Posterior cingulate gyrus (tissue), 11 donors: ENCODE measurements at places on chromosomes 13 and 19.

DNA sequence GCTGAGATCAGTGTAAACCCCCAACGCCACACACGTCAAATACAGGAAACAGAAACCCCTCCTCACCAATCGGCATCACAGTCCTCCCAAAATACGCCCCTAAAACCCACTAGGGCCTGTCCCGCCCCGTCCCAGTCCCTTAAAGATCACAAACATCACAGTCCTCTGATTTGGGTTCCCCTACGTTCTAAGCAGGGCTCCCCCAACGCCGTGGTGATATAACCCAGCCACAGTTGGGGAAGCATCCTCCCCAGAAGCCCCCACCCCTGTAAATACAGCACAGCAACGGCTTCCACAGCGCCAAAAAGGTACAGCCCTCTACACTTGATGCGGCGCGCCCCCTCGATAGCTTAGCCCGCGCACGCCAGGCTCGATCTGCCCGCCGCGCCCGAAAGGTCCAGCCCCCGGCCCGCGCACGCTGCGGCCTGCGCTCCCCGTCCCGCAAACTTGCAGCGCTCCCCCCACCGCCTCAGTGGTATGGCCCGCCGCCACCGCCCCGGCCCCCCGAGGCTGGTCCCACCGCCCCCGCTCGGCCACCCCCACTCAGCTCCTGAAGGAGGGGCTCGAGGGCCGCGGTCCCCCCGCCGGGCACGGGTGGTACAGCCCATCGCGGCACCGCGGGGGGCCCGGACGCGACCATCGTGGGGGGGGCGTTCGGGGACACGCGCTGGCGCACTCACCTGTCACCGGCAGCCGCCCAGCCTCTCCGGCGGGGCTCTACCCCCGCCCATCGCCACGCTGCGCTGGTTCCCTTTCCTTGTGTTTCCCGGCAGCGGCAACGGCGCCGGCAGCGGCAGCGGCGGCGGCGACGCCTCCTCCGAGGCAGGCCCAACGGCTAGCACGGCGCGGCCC, at the start of gene AKT2:
TSS of gene AKT2 (minus strand) at position 845 of the 852 bp plus-strand sequence. CDS start 20,078 bp downstream, outside the sequence.
- peak; percentile 91 for DNase-seq

- no peak for DNase-seq
These were observed 19.0 kb downstream of the CD177 start for GRCh38 chr19:43372462-43372861.

- peak; percentile 96 for DNase-seq
These were observed 1.1 kb downstream of the INTS6 start for GRCh38 chr13:51451467-51452360.

GRCh38 chr13:75705395-75705794, 69.3 kb downstream of the LMO7 start:
- DNase-seq, result no peak

GRCh38 chr13:73658639-73659038, 475.6 kb downstream of the KLF12 start:
- DNase-seq, result no peak

DNA sequence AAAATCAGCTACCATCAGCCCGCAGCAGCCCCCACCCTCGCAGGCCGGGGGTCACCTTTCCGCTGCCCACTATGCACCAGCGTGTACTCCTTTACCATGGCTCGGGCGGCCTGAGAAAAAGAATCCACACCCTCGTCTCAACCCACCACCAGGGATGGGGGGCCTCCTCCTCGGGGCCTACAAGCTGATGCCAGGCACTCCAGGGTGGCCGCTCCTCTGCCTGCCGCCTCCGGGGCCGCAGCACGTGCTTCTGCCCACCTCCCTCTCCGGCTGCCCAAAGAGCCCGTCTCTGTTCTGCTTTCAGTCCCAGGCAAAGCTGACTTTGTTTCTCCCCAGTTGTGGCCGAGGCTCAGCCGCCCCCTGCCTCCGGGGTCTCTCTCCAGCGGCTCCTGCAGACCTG, 11.1 kb upstream of the MEX3D start:
- no peak for DNase-seq

DNA sequence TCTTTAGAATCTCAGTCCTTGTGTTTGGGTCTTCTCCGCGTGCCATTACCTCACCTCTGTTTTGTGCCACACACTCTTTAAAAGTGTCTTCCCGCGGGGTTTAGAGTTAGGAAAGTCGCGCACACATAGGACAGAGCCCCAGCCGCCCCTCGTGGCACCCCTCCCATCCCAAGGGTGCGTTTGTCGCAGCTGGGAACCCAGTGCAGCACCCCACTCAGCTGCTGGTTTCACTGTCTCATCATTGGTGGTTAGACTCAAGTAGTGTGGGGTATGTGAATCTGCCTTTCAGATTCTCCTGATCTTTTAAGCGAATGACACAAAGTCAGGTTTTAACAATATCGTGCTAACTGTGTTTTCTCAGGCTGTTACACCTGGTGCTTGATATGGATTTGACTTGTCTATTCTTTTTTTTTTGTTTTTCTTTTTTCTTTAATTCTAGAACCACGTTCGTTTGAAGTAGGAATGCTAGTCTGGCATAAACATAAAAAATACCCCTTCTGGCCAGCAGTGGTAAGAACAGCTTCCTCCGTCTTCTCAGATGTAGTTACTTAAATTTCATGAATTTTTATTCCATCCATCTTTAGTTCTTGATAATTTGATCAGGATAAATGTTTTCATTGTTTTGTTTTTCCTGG, 19.5 kb upstream of the NDUFS7 start:
- DNase-seq, result no peak

GRCh38 chr19:1259876-1260748, 9.0 kb upstream of the CIRBP start:
- no peak for DNase-seq

DNA sequence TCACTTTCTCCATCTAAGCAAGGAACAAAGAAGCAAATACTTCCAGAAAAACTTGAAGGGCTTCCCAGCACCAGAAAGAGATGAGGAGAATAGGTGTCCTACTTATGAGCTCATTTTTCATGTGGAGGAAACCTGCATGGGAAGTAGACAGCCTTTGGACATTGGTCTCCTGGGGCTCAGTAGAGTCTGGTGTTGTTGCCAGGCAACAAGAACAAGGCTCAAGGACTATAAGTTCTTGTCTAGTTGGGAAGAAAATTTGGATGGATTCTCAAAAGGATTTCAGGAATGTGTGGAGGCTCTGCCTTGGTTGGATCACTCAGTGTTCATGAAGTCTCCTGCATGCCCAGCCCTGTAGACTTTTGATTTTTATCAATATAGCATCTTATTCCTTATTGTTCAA, 84.5 kb downstream of the MBNL2 start:
- DNase-seq, result no peak

DNA sequence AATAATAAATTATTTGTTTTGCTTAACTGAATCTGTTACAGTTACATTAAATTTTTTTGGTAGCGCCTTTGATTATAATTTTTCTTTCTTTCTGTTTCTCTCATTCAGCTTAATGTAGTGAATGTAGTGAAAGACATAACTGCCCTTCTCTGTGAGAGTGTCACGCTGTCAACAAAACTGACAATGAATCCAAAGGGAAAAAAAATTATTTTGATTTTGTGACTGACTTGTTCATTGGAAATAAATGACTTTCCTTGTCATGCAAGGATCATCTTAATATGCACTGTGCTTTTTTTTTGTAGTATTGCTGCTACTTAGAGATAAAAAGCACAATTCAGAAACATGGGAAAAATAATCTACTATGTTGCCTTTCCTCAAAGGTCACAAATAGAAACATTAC, 1196.4 kb downstream of the PCDH17 start:
- DNase-seq, result no peak

DNA sequence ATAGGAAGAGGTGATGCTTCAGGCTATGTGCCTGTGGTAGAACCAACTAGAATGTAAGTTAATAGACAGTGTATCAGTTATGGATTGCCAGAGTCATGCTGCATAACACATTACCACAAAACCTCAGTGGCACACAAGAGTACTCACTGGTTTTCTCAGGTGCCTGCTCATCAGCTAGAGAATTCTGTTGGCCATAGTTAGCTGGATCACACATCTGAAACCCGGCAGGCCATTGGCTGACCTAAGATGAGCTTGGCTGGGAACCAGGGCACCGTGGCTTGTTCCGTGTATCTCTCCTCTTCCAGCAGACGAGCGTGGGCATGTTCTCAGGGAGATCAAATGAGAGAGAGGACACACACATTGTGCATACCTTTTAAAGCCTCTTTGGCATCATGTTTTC, 76.7 kb downstream of the TEX26 start:
- no peak for DNase-seq

GRCh38 chr19:3615524-3616135, 9.0 kb upstream of the TBXA2R start:
- DNase-seq, result no peak

DNA sequence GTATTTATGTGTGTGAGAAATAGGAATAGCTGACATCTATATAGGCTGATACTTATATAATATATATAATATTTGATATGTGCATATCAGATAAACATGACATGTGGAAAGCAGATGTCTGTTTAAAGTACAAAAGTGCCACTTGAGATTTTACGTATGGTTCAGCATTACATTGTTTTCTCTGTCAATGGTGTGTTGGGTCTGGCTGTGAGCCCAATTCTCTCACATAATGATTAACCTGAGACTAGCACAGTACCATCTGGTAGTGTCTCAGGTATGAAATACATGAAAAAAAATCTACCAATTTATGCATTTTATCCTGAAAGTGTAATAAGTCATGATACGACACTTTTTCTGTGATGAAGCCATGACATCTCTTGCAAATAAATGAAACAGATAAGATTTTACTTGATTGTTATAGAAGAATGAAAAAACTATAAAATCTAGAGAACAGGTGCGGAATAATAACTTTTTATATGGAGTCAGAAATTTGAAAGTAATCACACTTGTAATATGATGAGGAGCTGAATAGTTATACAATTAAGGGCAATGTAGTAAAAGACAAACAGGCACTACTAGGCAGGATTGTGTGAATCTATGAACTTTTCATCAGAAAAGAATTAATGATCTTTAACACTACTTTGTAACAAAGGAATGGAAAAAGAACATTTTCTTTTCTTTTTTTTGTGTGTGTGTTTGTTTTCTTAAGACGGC, 1405.0 kb downstream of the OLFM4 start:
- no peak for DNase-seq

DNA sequence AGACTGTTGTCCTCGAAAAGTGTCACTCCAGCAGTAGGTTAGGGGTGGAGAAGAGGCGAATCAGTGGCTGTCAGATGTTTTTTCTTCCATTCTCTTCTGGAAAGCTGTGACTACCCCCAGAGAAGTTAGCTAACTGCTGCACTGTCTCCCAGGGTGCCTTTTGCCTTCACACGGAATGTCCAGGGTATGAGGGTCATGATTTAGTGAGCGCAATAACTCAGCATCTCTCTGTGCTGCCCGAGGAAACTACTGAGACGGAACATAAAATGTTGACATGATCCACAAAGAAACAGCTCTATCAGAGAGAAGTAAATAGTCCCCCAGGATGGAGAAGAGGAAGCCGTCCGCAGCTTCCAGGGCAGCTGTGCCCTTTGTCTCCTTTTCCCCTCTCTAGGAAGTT, 254.0 kb upstream of the ARGLU1 start:
- DNase-seq, result no peak

GRCh38 chr13:35720690-35721554, 244.4 kb upstream of the MAB21L1 start:
- peak; percentile 69 for DNase-seq

DNA sequence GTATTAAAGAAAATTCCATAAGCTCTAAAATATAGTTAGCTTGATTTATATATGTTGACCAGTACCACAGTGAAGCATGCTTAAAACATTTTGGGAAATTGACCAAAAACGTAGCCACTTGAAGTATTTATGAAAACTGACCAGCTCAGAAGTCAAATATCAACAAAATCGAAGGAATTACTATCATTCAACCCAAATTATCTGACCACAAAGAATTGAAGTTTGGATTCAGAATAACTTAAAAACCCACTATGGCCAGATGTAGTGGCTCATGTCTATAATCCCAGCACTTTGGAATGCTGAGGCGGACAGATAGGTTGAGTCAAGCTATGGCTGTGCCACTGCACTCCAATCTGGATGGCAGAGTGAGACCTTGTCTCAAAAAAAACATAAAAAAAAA, 31.9 kb downstream of the GPALPP1 start:
- DNase-seq, result no peak

GRCh38 chr13:114105521-114106225, 26.8 kb downstream of the RASA3 start:
- DNase-seq, result no peak

DNA sequence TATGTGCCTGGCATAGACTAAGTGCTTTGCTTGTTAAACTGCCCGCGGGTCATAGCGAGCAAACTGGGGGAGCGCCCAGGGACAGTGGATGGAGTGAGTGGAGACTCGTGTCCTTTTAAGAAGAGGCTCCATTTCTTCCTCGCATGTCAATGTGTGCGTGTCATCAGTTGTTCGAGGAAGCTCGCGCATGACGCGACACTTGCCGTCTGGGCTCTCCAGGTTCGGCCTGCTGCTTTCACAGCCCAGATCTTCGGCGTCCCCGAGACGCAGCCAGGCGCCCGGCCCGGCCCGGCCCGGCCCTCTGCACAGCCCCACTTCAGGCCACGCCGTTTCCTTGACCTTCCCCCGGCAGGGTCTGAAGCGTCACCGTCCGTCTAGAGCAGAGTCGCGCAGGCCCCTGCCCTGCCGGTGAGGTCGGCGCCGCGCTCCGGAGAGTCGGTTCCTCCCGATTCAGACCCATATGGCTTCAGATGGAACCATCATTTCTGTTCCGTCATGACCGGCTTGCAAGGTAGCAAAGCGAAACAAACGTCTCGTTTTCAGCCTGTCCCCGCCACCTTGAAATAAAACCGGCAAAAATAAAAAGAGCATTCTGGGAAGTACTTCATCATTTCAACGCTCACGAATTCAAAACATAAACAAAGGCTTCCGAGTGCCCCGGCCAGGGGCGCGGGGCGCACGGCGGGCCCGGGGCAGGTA, 599 bp upstream of the ARHGEF7 start:
- DNase-seq, result no peak

DNA sequence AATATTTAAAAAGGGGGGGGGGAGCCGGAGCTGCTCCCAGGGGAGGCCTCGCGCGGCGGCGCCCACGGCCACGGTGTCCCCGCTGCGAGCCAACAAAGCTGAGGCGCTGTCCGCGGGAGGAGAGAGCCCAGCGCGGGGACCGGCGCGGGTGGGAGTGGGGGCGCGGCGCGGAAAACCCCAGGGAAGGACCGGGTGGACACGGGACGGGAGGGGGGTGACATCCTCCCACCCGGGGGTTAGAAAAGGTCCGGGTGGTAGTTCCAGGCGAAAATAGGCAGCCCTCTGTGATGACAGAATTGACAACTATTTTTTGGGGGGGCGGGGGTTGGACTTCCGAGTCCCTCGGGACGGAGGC, 11.1 kb upstream of the SOX1 start:
- no peak for DNase-seq
